ENCODE measurements at places on chromosomes 5 and 9.

GRCh38 chr9:88871669-88872068, 119.6 kb upstream of the S1PR3 start:
- no peak for DNase-seq

- DNase-seq, result no peak
Measured at GRCh38 chr5:180820788-180821321, 18.2 kb upstream of the MGAT1 start.

- DNase-seq, result no peak
Measured at GRCh38 chr5:75381456-75381855, 44.4 kb downstream of the HMGCR start.

- peak; percentile 86 for DNase-seq
Measured at GRCh38 chr5:132190161-132190817, 37.4 kb downstream of the P4HA2 start.

- no peak for DNase-seq
Measured at GRCh38 chr9:93612052-93612795, 35.8 kb downstream of the PHF2 start.

All from NCI-H446 treated with DMSO at 0.1 percent for 48 hours (cell line).